Effector CD8-positive, alpha-beta T cell (primary cell): ENCODE measurements at places on chromosomes 2 and 18.

- DNase-seq: no peak
Measured at GRCh38 chr2:10137053-10137843, 14.7 kb downstream of the RRM2 start.

DNA sequence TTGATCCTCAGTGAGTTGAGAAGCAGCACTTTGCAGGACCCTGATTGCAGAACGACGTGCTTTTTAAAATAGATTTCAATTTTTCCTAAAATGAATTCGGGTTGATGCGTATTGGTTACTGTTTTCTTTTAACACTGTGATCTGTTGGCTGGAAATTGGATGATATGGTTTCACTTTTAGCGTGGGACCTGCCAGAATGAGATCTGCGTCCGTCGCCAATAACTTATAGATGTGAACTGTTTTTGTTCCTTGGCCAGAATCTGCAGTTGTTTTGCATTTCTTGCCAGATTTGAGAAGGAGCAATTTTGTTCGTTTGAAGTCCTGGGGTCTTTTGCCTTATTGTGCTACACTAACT, 703 bp downstream of the UGGT1 start:
- DNase-seq: no peak

DNA sequence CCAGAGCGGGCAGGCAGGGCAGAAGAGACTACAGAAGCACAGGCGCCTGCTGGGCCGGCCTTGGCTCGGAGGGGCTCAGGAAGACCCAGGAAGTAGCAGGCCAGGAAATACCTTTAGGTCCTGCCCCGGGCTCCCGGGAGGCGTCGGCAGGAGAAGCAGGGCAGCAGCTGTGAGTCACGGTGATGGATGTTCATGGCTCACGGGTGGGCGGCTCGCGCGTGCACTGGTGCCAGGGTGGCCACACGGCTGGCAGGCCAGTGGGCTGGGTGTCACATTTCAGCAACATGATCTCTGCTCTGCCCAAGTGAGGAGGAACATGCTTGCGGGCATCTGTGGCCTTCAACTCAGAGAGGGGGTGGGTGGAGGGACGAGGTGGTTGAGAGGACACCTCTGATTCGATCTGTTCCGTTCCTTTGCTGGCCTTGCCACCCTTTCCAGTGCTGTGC, 139.3 kb downstream of the KLHL29 start:
- no peak for DNase-seq

- no peak for DNase-seq
Measured at GRCh38 chr2:2610751-2611150, 279.7 kb upstream of the MYT1L start.

- DNase-seq: no peak
Measured at GRCh38 chr2:205714058-205714776, 31.9 kb downstream of the NRP2 start.

DNA sequence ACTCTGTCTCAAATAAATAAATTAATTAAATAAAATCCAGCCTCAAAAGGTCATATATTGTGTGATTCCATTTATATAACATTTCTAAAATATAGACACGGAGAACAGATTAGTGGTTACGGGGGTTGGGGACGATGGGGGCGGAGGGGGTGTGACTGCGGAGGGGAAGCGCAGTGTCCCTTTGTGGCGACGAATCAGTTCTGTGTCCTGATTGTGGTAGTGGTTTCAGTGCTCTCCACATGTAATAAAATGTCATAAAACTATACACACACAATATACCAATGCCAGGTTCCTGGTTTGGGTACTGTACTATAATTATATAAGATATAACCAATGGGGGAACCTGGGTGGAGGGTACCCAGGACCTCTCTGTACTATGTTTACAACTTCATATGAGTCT, 186.4 kb downstream of the ANAPC1 start:
- DNase-seq: no peak

DNA sequence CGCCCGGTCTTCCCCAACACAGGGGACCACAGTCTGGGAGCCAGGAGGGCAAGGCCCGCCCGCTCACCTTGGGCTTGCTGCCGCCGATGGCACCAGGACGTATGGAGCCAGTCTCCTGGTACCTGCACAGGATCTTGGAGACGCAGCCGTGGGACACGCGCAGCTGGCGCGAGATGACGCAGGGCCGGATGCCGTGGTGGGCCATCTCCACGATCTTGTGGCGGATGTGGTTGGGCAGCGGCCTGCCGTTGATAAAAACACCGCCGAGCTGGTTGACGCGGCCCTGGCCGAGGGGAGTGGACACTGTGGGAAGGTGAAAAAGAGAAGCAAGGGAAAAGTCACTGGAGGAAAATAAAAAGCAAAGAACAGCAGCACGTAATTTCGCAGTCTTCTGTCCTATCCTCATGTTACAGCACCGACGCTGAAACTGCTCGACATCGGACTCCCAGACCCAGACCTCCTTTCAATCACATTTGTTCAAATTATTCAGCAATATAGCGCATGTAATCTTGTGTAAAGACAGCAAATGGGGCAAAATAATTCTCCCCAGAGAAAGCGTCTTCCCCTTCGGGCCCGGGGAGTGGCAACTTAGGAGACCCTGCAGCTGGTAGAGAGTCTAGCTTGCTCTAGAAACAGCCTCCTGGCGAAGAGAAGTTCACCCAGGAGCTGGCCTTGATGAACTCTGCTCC, 1.7 kb downstream of the PAX3 start:
- DNase-seq: no peak
